Caco-2 (cell line): ENCODE measurements at places on chromosomes 16 and 17. TPM values are rescaled to one million over a fixed set of nuclear protein-coding genes. Genes with fewer than 3 reads are reported as not detected.

Gene IQCK
- 1.7 and 2.0 TPM in 2 replicates for total RNA-seq

Gene MIEN1
- total RNA-seq: 42.9 and 46.3 TPM in 2 replicates

Gene PRDM7
- not detected in 2 replicates for total RNA-seq

Gene KRT9
- total RNA-seq: not detected in 2 replicates

Gene NPIPB9
- 0.45 and 0.77 TPM in 2 replicates for total RNA-seq

Gene MFAP4
- not detected in 2 replicates for total RNA-seq

Gene CDYL2
- 0.95 and 1.8 TPM in 2 replicates for total RNA-seq

Gene PHAF1
- 34.4 and 38.5 TPM in 2 replicates for total RNA-seq

Gene GUCY2D
- 0.74 and 1.7 TPM in 2 replicates for total RNA-seq

Gene ZNF594
- total RNA-seq: 6.2 and 7.5 TPM in 2 replicates

Gene SOX15
- total RNA-seq: 0.53 TPM in 1 of 2 replicates, not detected in the other

Gene SMIM22
- total RNA-seq: not detected in 2 replicates

Gene DHRS7C
- total RNA-seq: not detected in 2 replicates

Gene GINS2
- 52.5 and 62.9 TPM in 2 replicates for total RNA-seq

Gene OR1A1
- not detected in 2 replicates for total RNA-seq
